ENCODE measurements at places on chromosomes 1 and 21. TPM values are rescaled to one million over a fixed set of nuclear protein-coding genes. Genes with fewer than 3 reads are reported as not detected.
A peak's percentile ranks its signal among the peaks of the same experiment; 100 is the strongest.

DNA sequence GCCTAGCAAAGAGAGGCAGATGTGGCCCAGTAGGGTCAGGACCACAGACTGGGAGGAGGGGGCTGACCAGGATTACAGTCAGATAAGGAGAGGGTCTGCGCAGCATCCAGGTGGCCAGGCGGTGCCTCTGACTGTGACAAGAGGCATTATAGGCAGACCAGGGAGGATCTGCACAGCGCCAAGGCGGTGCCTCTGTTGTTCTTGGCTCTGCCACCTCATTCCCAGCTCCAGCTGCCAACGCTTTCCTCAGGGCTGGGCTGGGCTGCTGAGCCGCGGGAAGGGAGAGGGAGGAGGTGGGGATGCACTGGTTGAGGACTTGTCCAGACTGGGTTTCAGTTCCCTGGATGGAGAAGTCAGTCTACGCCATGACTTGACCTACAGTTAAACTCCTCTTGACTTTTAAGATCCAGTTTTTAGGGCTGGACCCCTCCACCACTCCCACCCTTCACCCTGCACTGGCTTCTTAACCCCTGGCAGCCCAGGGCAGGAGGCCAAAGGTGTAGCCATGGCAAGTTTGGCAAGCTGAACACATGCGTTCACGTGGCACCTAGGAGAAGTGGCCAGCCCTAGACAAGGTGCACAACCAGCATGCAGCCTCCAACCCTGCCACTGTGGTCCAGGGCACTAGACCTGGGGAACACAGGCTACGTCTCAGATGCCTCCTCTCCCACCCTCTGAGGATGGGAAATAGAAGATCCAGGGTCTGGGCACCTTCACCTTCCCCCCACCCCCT is 4.5 kb upstream of the CRABP2 start:
- H3K4me3 ChIP-seq: no peak overlapping the region
- DNase-seq: peak; percentile 68
- H3K27me3 ChIP-seq: no peaks in the 10 kb centered on the region
- no peak overlapping the region for H3K27ac ChIP-seq
- no peaks in the 10 kb centered on the region for H3K36me3 ChIP-seq

DNA sequence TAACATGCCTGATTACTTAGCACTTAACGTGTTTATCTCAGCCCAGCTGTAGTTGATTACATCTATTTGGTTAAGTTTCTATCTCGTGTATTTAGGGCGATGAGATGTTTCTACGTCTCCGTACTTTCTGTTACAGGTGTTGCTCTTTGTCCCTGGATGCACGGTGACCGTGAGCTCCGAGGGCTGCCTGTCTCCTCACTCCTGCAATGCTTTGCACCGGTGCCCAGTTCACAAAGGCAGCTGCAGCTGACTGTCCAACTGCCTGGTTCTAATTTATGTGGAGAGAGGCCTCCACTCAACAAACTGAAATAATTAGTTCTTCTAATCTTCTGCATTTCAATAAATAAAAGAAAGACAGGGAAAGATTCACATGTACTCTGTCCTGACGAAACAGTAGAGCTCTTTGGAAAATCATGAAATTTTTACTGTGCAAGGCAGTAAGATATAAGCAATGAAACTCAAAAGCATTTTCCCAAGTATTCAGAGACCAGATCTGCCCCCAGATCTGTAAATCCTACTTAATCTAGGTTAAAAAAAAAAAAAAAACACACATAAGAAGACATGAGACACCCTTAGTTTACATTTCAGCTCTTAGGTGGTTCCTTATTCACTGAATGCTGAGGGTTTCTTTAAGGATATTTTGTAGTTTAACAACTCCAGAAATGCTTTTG is 108.2 kb downstream of the TGFBR3 start:
- H3K27me3 ChIP-seq: no peaks in the 10 kb centered on the region
- no peak for DNase-seq
- H3K36me3 ChIP-seq: no peaks in the 10 kb centered on the region
- H3K4me3 ChIP-seq: no peak overlapping the region
- H3K27ac ChIP-seq: no peak overlapping the region

GRCh38 chr1:41715441-41716095 is 203.2 kb downstream of the HIVEP3 start:
- H3K36me3 ChIP-seq: no peaks in the 10 kb centered on the region
- no peaks in the 10 kb centered on the region for H3K27me3 ChIP-seq
- DNase-seq: no peak
- no peak overlapping the region for H3K27ac ChIP-seq
- no peak overlapping the region for H3K4me3 ChIP-seq
- H3K4me1 ChIP-seq: peaks cover 18% of the 10 kb centered on the region

- H3K36me3 ChIP-seq: no peaks in the 10 kb centered on the region
- H3K27me3 ChIP-seq: no peaks in the 10 kb centered on the region
- peak within 1 kb of the TSS; percentile 86 for H3K27ac ChIP-seq
- H3K4me1 ChIP-seq: peaks cover 8% of the 10 kb centered on the region
- peak within 1 kb of the TSS; percentile 76 for H3K4me3 ChIP-seq
Measured at GRCh38 chr1:6785318-6785727, at the start of gene CAMTA1. TSS of gene CAMTA1 (plus strand) at chr1:6785454. CDS start at chr1:6785531, 77 bp downstream.

The MAP3K21 gene
- 18.3 TPM for total RNA-seq

The FMO4 gene
- 0.61 TPM for total RNA-seq

The DNALI1 gene
- not detected for total RNA-seq
